ENCODE measurements at places on chromosomes 4 and X.

DNA sequence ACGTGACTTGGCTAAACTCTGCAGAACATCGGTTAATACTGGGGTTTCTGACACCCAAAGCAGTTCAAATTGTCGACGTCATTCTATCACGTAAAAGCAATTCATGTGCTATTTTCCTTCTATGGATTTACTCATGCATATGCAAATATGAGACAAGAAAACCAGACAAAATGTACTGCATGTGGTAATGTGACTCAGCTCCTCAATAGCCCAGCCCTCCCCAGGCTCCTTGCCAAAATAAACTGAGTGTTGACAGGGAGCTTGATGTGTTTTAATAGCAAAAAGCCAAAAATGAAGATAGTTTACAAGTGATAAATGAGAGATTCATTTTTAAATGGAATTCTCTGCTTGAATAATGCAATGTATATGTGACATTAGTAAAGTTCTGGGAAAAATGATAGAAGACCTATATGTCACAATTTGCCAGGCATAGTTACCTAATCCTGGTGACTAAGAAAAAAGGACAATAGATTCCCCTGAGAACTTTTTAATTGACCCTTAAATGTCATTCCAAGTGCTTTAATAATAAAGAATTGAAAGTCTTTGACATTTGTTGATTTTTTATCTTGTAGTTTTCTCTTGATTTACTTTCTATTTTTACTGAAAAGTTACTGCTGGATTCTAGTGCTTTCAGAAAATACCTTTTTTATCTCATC is 1700.6 kb upstream of the TENM3 start:
- peak; percentile 12 for DNase-seq

GRCh38 chrX:133364196-133364595 is 51.1 kb downstream of the GPC4 start:
- DNase-seq: no peak

- DNase-seq: no peak
Observed at GRCh38 chr4:2390146-2390545, 28.3 kb downstream of the ZFYVE28 start.

DNA sequence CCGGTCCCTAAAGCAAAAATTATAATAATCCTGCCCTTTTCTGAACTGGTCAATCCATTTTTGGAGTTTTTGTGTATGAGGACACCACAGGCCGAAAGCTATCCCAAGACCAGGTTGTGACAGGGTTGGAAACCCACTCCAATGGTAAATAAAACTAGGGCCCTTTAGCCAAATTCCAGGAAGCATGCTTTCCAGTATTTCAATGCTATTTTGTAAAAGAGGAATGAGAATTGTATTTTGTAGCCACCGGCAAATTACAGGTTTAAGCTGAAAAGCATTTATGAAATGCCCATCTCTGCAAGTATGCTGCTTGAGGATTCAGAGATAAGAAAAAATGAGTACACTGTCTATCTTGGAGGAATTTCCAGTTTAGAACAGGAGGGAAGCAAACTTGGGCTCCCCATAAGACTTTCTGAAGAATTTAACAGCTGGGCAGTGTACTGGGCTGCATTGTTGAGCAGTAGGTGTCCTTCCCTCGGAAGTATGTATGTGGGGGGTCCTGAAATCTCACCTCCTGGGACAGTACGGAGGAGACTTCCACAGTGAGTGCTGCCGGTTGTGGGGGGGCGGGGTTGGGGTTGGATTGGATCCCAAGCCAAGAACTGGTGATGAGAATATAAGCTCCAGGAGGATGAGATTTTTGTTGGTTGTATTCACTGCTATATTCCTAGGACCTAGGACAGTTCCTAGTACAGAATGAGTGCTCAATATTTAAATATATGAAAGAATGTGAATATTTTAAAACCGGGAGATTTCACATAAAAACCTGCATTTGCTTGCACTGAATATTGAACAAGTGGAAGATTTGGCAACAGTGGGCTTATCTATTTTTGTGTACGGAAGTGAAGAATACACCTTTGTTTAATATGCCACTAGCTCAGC is 26.8 kb downstream of the OCIAD2 start:
- no peak for DNase-seq

DNA sequence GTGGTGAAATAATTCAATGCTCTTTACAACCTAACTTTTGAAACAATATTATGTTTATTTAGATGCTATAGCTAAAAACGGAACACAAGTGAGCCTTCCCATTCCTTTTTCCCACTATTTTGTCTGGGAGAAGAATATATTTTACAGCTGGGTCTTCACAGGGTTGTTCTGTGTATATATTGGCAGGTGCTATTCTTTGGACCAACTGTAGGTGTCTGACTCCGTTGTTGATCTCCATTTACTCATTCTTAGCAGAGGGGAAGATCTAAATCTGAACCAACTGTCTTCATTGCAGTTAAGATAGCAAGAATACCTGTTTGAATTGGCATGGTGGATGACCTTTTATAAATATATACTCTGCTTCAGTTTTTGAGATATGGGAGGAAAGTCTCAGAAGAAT is 257.4 kb downstream of the CFAP299 start:
- no peak for DNase-seq

DNA sequence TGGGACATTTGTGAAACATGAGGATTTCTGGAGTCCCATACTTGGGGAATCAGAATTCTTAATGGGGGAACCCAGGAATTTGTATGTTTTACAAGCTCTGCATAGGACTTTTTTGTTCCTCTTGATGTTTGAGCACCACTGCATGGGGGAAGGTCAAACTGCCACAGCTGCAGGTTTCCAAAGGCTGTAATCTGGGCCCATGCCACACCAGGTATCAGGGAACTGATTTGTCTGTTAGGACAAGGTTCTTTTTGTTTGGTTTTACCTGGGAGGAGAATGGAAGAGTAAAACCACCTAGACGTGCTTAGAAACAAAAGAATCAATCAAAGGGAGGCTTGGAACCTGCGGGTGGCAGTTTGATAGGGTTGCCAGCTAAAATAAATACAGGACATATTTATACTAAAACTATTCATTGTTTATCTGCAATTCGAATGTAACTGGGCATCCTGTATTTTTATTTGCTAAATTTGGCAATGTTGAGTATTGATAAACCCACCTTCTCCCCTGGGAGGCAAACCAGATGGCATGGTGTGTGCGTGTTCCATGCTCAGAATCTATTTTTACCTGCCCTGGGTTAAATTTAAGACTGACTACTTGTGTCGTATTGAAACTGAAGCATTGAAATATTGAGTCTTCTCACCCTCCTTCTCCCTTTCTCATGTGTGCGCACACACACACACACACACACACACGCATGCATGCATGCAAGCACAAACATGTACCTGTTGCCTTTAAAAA is 63.7 kb downstream of the TMEM164 start:
- no peak for DNase-seq

- DNase-seq: no peak
Observed at GRCh38 chr4:168723020-168723419, 226.2 kb downstream of the PALLD start.

GRCh38 chr4:31045724-31046318 is 325.7 kb downstream of the PCDH7 start:
- DNase-seq: peak; percentile 9

GRCh38 chr4:51843309-51844152 is 578 bp downstream of the DCUN1D4 start:
- peak; percentile 36 for DNase-seq

GRCh38 chr4:113635739-113636437 is 125.7 kb downstream of the CAMK2D start:
- no peak for DNase-seq

DNA sequence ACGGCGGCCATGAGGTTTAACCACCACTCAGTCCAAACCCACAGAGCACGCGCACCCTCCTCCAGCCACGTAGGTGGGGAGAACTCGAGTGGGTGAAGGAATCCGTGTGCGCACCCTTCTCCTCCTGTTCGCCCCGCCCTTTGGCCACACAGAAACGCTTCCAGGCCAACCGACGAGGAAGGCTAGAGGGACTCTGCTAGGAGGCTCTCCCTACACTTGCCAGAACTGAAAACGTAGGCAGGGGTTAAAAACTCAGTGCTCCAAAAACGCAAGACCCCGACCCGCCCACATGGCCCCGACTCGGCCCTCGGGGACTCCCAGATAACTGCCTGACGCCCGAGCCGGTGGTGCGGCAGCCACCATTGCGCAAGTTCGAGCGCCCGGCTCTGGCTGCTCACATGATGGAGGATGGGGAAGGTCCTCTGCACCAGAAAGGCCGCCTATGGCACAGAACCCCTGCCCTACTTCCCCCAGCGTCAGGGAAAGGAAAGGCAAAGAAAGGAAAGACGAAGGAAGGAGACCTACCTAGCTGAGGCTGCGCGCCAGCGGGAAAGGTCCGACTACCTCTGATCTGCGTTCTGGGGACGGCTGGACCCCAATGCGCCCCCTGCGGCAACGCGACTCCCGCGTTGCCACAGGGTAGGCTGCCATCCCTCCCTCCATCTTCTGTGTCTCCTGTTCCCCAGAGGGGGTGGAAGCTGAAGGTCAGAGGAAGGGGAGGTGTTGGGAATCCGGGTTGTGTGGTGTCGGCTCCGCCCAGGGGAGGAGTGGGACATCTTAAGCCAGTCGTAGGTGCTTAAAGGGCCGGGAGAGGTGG is 201.9 kb upstream of the AGTR2 start:
- DNase-seq: peak; percentile 11

DNA sequence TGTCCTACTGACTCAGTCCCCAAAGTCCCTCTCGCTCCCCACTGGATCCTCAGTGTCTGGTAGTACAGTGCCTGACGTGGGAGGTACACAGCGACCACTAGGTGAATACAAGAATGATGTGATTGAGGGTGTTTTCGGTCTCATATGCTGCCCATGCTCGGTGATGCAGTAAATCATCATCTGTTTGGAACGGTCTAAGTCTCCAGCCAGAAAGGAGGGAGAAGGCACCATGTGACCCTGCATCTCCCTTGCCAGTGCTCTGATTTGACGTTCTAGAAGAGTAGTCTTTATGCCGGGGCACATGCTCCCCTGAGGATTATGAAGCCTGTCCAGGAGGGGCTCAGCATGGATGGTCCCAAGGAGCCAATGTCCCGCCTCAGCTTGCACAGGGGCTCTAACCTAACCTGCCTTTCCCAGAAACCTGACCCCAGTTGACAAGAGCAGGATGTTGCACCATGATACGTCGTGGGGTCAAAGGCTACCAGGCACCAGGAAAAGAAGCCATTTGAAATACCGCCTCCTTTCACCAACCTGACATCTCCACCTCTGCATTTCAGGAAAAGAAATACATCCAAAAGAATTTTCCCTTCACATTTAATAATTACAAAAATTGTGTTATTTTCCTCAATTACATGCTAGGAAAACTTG is 13.8 kb upstream of the PLXNB3 start:
- no peak for DNase-seq

DNA sequence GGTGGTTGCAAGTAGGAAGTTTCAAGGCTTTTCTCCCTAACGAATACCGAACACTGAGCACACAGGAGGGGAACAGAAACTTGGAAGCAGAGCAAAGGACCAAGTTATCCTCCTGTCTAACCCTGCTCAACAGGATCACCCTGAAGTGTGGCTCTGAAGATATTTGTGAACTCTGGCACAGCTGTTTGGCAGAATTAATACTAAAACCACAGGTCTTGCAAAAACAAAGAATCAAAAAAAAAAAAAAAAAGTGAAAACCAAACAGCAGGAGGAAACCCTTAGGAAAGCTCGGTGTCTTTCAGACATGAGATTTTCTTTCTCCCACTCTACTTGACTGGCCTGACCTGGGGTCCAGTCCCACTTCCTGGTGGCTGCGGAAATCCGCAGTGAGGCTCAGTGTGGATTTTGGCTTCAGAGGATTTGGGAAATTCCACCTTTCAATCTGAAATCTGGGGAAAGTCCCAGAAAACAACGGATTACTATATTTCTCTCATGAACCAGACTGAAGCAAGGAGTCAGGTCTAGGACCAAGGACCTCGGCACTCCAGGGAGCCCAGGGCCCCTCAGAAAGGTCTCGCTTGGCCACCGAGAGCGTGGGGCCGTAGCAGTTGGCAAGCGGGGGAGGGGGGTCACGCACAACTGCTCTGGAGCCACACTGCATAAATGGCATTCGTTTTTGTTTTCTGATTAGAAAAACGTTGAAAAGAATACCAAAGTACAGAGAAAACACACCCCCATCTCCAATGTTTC is 867 bp downstream of the TIFA start:
- DNase-seq: peak; percentile 53

DNA sequence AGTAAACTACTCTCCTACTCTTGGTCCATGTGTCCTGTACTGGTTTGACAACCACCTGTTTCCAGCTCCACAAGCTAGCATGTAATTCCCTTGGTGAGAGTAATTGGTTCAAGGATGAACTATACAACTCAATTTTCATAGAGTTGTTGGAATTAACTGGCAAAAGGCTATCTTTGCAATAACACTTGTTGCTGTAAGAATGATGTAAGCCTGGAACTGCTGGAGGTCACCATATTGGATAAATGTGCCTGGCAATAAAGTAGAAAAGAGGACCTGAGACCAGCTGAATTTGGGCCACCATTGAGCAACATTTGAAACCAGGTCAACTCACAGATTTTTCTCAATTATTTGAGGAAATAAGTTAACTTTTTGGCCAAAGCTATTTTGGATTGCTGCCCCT is 175.5 kb downstream of the CAMK2D start:
- DNase-seq: no peak

DNA sequence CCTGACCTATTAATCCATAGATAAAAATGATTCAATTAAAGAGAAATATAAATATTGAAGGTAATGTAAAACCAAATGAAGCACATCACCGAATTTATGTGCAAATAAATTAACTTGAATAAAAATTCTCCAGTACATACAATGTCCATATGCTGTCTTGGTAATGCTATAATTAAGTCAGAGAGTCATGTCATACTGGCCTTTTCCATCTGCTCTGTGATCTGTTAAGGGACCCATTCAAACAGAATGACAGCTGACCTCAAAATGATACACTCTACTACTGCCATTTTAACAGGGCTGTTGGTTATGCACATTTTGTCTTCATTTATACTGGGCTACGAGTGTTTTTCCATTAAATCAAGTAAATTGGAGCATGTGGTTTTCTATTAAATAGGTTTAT is 99.3 kb downstream of the TEX13A start:
- no peak for DNase-seq

DNA sequence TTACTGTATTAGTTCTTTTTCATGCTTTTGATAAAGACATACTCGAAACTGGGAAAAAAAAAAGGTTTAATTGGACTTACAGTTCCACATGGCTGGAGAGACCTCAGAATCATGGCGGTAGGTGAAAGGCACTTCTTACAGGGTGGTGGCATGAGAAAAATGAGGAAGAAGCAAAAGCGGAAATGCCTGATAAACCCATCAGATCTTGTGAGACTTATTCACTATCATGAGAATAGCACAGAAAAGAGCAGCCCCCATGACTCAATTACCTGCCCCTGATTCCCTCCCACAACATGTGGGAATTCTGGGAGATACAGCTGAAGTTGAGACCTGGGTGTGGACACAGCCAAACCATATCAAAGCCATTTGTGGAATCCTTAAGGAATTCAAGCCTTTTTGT is 1238.9 kb downstream of the ADGRL3 start:
- no peak for DNase-seq

- DNase-seq: no peak
Observed at GRCh38 chr4:101355767-101356702, 8.7 kb upstream of the PPP3CA start.

GRCh38 chrX:133958997-133959688 is 26.3 kb downstream of the GPC3 start:
- no peak for DNase-seq

GRCh38 chrX:107880054-107880610 is 54.5 kb downstream of the MID2 start:
- DNase-seq: no peak

GRCh38 chrX:8010105-8010504 is 82.9 kb upstream of the PNPLA4 start:
- no peak for DNase-seq
